ENCODE measurements at places on chromosomes 11 and 22. TPM values are rescaled to one million over a fixed set of nuclear protein-coding genes. Genes with fewer than 3 reads are reported as not detected.

DNA sequence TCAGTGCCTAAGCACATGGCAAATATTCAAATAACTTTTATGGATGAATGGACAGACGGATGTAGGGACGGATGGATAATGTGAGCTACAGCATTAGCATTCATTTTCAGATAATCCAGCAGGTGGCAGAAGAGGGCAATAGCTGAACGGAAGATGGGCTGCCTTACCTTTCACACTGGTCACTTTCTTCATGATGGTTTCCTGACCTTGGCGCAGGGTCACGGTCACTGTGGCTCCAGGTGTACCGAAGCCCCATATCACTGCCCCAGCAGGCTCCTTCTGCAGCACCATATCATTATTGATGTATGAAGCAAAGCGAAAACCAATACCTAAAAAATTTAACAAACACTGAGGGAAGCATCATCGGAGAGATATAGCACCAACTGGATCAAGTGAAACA lies 4.3 kb downstream of the SIAE start:
- no peaks in the 10 kb centered on the region for H3K27me3 ChIP-seq
- no peaks in the 10 kb centered on the region for H3K4me1 ChIP-seq
- H3K36me3 ChIP-seq: no peaks in the 10 kb centered on the region
- H3K4me3 ChIP-seq: no peak overlapping the region

ANO3 gene
- polyA plus RNA-seq: 1.1 TPM

- no peak for DNase-seq
- H3K4me3 ChIP-seq: no peak overlapping the region
- H3K36me3 ChIP-seq: no peaks in the 10 kb centered on the region
- H3K27ac ChIP-seq: no peak overlapping the region
- no peaks in the 10 kb centered on the region for H3K27me3 ChIP-seq
Observed at GRCh38 chr11:44467413-44467812, 98.0 kb upstream of the CD82 start.

DNA sequence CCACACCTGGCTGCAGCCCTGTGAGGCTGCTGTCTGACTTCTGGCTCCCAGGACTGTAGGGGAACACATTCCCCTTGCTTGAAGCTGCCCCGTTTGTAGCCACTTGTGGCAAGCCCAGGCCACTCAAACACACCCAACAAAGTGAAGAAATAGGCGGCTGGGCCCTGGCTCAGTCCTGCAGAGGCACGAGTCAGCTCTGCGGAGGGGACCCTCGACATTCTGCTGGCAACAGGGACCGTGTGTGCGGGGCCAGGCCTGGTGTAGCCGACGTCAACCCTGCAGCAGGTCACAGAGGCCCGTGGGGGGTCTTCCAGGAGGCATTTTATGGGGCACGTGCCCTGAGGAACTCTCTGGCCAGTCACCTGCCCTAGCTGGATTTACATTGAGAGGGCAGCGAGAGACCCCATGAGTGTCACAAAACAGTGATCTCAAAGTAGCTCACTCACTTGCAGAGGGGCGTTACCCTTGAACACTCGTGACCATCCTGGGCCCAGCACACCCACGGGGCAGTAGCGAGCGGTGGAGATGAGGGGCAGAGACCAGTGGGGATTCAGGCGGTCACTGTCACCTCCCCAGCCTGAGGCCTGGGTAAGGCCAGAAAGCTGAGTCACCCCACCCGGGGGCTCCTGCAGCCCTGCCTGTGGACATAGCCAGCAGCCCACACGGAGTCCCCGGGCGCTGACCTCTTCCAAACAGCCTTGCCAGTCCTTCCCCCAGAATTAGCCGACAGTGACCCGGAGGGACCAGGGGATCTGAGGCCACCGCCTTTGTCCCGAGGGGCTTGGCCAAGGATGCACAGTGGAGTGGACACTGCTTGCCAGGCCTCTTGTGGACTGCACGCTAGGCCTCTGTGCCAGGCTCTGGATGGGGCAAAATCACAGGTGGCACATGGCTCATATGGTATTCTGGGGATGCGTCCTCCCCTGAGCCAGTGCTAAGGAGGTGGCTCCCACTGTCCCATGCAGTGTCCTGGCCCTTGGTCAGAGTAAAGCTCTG lies 139.5 kb downstream of the CTTN start:
- no peaks in the 10 kb centered on the region for H3K4me1 ChIP-seq
- no peaks in the 10 kb centered on the region for H3K36me3 ChIP-seq
- no peak overlapping the region for H3K4me3 ChIP-seq
- DNase-seq: peak; percentile 65

GRCh38 chr11:57638005-57638781 lies 11.5 kb downstream of the YPEL4 start:
- H3K4me3 ChIP-seq: peak overlapping the region; percentile 98
- no peak overlapping the region for H3K27ac ChIP-seq

- no peaks in the 10 kb centered on the region for H3K27me3 ChIP-seq
- H3K4me1 ChIP-seq: peaks cover 2% of the 10 kb centered on the region
- no peak overlapping the region for H3K4me3 ChIP-seq
- DNase-seq: no peak
- H3K27ac ChIP-seq: no peak overlapping the region
Observed at GRCh38 chr11:120400564-120401364, 64.6 kb downstream of the ARHGEF12 start.

KCNQ1OT1 gene
- 0.08 TPM for polyA plus RNA-seq

GRCh38 chr11:121655537-121656327 lies 203.0 kb upstream of the SORL1-AS1 start:
- no peaks in the 10 kb centered on the region for H3K36me3 ChIP-seq
- peak; percentile 96 for DNase-seq
- H3K27ac ChIP-seq: peak overlapping the region; percentile 99
- H3K4me3 ChIP-seq: peak overlapping the region; percentile 57
- H3K27me3 ChIP-seq: no peaks in the 10 kb centered on the region
- H3K4me1 ChIP-seq: no peaks in the 10 kb centered on the region

DNA sequence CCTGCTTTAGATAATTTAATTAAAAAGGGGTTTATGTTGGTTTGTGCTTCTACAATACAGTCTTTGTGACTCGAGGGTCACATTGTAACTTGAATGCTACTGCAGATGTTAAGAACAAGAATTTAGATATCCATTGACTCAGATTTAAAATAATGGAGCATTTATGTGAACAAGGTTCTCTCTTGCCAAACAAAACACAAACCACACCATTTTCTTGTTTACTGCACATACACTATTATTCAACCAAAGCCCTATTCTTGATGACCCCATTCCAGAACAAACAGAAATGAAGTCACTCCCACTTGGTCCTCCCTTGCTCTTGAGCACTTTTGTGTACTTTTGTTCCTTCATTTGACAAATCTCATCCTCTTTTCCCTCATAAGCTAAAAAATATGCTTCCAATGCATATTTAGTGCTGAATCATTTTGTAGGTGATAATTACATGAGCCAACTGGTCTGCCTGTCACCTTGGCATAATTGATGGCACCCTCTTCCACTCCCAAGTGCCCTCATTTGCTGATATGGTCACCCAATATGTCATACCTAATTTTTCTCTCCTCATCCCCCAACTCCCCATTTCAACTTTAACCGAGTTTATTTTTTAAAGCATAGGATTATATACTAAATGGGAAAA lies 2.8 kb downstream of the C11orf71 start:
- no peaks in the 10 kb centered on the region for H3K27me3 ChIP-seq
- no peak overlapping the region for H3K27ac ChIP-seq
- H3K4me1 ChIP-seq: peaks cover 4% of the 10 kb centered on the region
- DNase-seq: no peak
- H3K4me3 ChIP-seq: no peak overlapping the region

SAA1 gene
- 12.3 TPM for polyA plus RNA-seq

GRCh38 chr22:19187716-19188563 lies 9.4 kb upstream of the SLC25A1 start:
- no peak for DNase-seq
- no peaks in the 10 kb centered on the region for H3K4me1 ChIP-seq
- no peaks in the 10 kb centered on the region for H3K36me3 ChIP-seq
- H3K27ac ChIP-seq: no peak overlapping the region

DNA sequence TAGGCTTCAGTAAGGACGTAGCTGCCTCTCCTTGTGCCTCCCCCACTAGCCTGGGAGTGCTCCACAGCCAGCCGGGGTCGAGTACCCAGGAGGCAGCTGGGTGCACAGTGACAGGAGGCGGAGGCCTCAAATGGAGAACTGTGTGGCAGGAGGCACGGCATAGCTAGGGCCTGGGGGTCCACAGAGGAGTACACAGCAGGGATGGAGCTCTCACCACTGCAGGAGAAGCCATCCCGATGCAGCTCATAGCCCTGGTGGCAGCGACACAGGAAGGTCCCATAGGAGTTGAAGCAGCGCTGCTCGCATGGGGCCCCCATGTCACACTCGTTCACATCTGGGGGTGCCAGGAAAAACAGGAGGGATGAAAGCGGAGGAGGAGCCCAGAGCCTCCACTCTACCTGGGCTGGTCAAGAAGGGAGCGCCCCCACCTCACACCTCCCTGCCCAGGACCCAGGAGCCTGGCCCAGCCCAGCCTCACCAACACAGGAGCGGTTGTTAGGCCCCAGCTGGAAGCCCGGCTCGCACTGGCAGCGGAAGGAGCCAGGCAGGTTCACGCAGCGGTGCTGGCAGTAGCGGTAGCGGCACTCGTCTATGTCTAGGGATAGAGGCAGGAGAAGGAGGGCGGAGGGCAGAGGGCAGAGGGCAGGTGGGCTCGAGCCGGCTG lies 2.8 kb downstream of the EFEMP2 start:
- H3K4me3 ChIP-seq: no peak overlapping the region
- DNase-seq: peak; percentile 48
- no peaks in the 10 kb centered on the region for H3K27me3 ChIP-seq
- H3K27ac ChIP-seq: no peak overlapping the region
- no peaks in the 10 kb centered on the region for H3K36me3 ChIP-seq
- no peaks in the 10 kb centered on the region for H3K4me1 ChIP-seq

GNG3 gene
- not detected for polyA plus RNA-seq

GRCh38 chr11:15988693-15989231 lies 367.6 kb downstream of the SOX6 start:
- no peaks in the 10 kb centered on the region for H3K27me3 ChIP-seq
- no peaks in the 10 kb centered on the region for H3K4me1 ChIP-seq
- no peak overlapping the region for H3K27ac ChIP-seq
- no peaks in the 10 kb centered on the region for H3K36me3 ChIP-seq

RASD2 gene
- polyA plus RNA-seq: 3.5 TPM

GRCh38 chr11:128937480-128937879 lies 5.2 kb downstream of the TP53AIP1 start:
- no peak for DNase-seq
- H3K27me3 ChIP-seq: no peaks in the 10 kb centered on the region
- no peak overlapping the region for H3K4me3 ChIP-seq
- H3K4me1 ChIP-seq: no peaks in the 10 kb centered on the region

GRM5 gene
- 0.31 TPM for polyA plus RNA-seq

DNA sequence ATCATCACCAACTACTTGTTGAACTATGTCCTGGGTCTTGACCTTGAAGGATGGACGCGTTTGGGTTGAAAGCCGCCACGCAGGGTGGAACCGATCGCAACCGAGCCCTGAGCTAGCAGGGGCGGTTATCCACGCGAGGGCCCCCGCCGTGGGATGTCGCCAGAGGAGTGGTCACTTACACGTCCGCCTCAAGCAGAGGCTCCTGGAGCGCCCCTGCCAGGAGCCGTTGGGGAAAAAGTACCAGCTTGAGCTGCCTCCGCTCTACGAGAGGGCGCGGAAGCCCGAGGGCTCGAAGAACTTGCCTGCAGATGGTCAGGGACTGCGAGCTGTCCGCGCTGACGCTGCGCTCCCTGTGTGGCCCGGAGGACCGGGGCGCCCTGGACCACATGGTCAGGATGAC lies 100.7 kb upstream of the OR4C13 start:
- H3K4me3 ChIP-seq: no peak overlapping the region
- no peaks in the 10 kb centered on the region for H3K36me3 ChIP-seq
- no peaks in the 10 kb centered on the region for H3K4me1 ChIP-seq
- no peak overlapping the region for H3K27ac ChIP-seq
- H3K27me3 ChIP-seq: no peaks in the 10 kb centered on the region

- no peak overlapping the region for H3K4me3 ChIP-seq
- no peaks in the 10 kb centered on the region for H3K27me3 ChIP-seq
- DNase-seq: no peak
- no peak overlapping the region for H3K27ac ChIP-seq
Observed at GRCh38 chr11:45897556-45897955, 9.5 kb downstream of the FREY1 start.

DNA sequence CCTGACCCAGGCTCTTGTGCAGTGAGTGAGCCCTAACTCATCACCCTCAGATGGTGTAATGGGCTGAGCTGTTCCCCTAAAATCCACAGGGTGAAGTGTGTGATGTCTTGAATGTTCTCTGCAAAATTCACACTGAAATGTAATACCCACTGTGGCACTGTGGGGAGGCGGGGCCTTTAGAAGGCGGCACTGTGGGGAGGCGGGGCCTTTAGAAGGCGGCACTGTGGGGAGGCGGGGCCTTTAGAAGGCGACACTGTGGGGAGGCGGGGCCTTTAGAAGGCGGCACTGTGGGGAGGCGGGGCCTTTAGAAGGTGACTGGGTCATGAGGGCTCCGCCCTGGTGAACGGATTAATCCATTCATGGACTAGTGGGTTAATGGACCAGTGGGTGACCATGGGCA lies 33.0 kb downstream of the CHID1 start:
- no peak for DNase-seq
- no peaks in the 10 kb centered on the region for H3K36me3 ChIP-seq
- no peaks in the 10 kb centered on the region for H3K27me3 ChIP-seq
- H3K4me3 ChIP-seq: no peak overlapping the region
- no peaks in the 10 kb centered on the region for H3K4me1 ChIP-seq
- no peak overlapping the region for H3K27ac ChIP-seq

DNA sequence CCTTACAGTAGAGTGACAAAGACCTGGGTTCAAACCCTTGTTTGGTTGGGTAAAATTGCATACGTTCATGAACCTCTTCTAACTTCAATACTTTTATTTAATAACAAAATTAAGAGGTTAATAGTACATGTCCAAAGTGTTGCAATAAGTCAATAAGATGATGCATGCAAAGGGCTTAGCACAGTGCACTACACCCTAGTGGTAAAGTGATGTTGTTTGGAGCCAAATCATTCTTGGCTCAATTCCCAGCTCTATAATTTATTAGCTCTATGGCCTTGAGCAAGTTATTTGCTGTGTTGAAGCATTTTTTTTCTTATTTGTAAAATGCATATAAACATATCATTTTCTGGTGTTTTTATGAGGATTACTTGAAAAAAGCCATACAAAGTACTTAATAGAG lies 945.3 kb downstream of the LRRC4C start:
- no peak for DNase-seq
- H3K27ac ChIP-seq: no peak overlapping the region
- H3K27me3 ChIP-seq: no peaks in the 10 kb centered on the region
- no peaks in the 10 kb centered on the region for H3K4me1 ChIP-seq
- H3K4me3 ChIP-seq: no peak overlapping the region

APOBEC3C gene
- polyA plus RNA-seq: 17.8 TPM

- H3K4me1 ChIP-seq: no peaks in the 10 kb centered on the region
- H3K36me3 ChIP-seq: no peaks in the 10 kb centered on the region
- no peak for DNase-seq
- no peak overlapping the region for H3K27ac ChIP-seq
- H3K4me3 ChIP-seq: no peak overlapping the region
Observed at GRCh38 chr22:18085188-18085587, 7.4 kb downstream of the PEX26 start.

KCTD14 gene
- 1.0 TPM for polyA plus RNA-seq

LMNTD2 gene
- polyA plus RNA-seq: 1.7 TPM

- H3K4me1 ChIP-seq: no peaks in the 10 kb centered on the region
- H3K4me3 ChIP-seq: no peak overlapping the region
- no peaks in the 10 kb centered on the region for H3K27me3 ChIP-seq
- DNase-seq: no peak
Observed at GRCh38 chr11:67264877-67265632, 1.2 kb upstream of the GRK2 start.

GRCh38 chr11:3964935-3965604 lies 109.6 kb downstream of the STIM1 start:
- H3K27ac ChIP-seq: no peak overlapping the region
- H3K36me3 ChIP-seq: peaks cover 3% of the 10 kb centered on the region
- no peaks in the 10 kb centered on the region for H3K27me3 ChIP-seq
- H3K4me3 ChIP-seq: no peak overlapping the region

- no peak for DNase-seq
- H3K4me1 ChIP-seq: peaks cover 2% of the 10 kb centered on the region
- no peaks in the 10 kb centered on the region for H3K27me3 ChIP-seq
- no peak overlapping the region for H3K4me3 ChIP-seq
- H3K27ac ChIP-seq: no peak overlapping the region
Observed at GRCh38 chr11:14773755-14774154, 118.3 kb downstream of the CYP2R1 start.
